Fibroblast of lung (primary cell): ENCODE measurements at places on chromosomes 4 and X. TPM values are rescaled to one million over a fixed set of nuclear protein-coding genes. Genes with fewer than 3 reads are reported as not detected.

The CYSLTR1 gene
- total RNA-seq, result 0.26 and 0.50 TPM in 2 replicates

The S100P gene
- not detected in 2 replicates for total RNA-seq

The PPBP gene
- not detected in 2 replicates for total RNA-seq

DNA sequence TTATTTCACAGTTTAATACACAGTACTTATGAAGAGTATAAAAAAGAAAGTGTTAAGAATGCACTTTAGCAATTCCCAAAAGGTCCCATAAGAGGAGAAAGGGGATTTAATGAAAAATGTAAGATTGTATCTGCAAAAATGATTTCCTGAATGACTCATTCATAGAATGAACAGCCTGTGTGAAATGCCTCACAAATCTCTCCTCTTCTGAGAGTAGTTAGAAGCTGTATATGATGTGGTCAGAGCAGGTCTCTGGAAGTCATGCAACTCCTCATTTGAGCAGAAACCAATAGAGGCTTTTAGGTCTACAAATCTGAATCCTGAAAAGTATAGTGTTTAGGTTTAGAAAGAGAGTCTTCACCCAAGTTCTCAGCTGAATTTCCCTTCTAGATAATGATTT, 381.3 kb upstream of the INTU start:
- H3K4me3 ChIP-seq, result no peak overlapping the region
- H3K36me3 ChIP-seq, result no peaks in the 10 kb centered on the region
- H3K27me3 ChIP-seq, result no peaks in the 10 kb centered on the region
- peak; percentile 36 for DNase-seq
- no peak overlapping the region for H3K27ac ChIP-seq

DNA sequence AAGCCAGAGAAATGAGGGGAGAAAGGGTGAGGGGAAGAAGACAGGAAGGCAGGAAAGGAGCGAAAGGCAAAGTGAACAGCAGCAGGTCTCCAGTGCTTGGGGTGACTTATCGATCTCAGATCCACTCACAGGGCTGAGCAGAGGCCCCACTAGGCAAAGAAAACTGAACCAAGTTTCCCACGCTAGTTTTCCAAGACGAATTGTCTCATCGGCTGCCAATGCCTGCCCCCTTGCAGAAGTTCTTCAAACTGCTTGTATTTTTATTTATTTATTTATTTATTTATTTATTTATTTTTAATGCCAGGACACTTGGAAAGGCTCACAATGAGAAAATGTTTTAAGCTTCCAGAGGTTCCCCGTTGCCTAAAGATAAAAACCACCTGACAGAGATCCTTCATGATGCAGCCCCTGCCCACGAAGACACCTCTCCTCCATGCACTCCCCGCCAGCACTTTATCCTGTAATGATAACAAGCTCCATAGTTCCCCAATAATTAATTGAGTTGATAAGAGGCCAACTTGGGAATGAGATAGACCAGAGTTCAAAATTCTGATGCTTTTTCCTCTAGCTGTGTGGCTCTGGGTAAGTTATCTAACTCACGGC, 43.2 kb downstream of the QDPR start:
- no peaks in the 10 kb centered on the region for H3K36me3 ChIP-seq
- H3K4me1 ChIP-seq, result no peaks in the 10 kb centered on the region
- H3K27ac ChIP-seq, result no peak overlapping the region
- H3K4me3 ChIP-seq, result no peak overlapping the region

The ASB12 gene
- not detected in 2 replicates for total RNA-seq

The PRKG2 gene
- total RNA-seq, result 17.5 and 26.5 TPM in 2 replicates

The MAGEA11 gene
- total RNA-seq, result not detected in 2 replicates

The ARAP2 gene
- 2.3 and 3.0 TPM in 2 replicates for total RNA-seq

The RNF150 gene
- 0.51 and 0.66 TPM in 2 replicates for total RNA-seq

GRCh38 chrX:96683997-96684338, 674 bp upstream of the DIAPH2 start:
- DNase-seq, result no peak
- peak overlapping the region; percentile 64 for H3K4me3 ChIP-seq
- no peaks in the 10 kb centered on the region for H3K27me3 ChIP-seq
- no peaks in the 10 kb centered on the region for H3K36me3 ChIP-seq

The NXT2 gene
- total RNA-seq, result 13.5 and 14.6 TPM in 2 replicates

DNA sequence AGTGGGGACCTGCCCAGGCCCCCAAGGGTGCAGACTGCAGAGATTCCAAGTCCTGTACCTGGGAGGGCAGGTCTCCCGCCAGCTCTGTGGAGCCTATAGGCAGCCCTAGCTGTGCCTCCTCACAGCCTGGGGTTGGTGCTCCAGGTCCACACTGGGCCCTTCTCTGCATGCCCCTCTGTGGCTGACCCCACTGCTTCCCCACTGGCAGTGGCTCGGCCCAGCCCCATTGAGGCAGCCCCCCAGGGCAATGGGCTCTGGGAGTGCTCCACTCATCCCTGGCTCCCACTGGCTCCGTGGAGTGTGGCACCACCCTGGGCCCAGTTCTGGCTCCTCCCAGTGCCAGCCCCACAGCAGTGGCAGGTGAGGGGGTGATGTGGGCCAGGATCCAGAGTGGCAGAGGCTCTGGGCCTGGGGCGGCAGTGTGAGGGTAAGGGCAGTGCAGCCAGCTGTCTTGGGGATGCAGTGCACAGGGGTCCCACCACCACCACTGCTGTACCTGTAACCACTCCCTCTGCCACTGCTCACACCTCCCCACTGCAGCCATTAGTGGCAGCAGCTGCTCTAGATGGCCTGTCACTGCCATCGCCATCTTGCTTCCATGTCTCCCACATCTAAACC, 312.2 kb downstream of the GPM6A start:
- no peaks in the 10 kb centered on the region for H3K36me3 ChIP-seq
- DNase-seq, result no peak
- no peaks in the 10 kb centered on the region for H3K4me1 ChIP-seq
- H3K27ac ChIP-seq, result no peak overlapping the region
